ENCODE measurements at places on chromosomes 2 and 18.

DNA sequence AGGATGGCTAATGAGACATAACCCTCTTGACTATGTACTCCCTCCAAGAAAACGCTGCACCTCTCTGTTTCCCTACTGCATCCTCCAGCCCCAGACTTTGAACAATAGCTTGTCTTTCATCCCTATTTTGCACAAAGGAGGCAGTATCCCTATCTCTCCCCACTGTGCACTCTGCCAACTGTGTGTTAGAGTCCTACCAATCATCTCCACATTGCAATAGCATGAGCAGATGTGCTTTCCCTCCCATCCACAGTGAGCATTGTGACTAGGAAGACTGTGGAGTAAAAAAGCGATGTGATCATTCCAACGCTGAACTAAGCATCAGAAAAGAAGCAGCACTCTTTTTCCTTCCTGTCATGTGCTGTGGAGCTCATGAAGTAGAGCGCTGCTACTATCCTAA, 206.3 kb upstream of the GULP1 start:
- no peak for DNase-seq

GRCh38 chr2:206245265-206245672, 29.2 kb upstream of the ZDBF2 start:
- DNase-seq = no peak

DNA sequence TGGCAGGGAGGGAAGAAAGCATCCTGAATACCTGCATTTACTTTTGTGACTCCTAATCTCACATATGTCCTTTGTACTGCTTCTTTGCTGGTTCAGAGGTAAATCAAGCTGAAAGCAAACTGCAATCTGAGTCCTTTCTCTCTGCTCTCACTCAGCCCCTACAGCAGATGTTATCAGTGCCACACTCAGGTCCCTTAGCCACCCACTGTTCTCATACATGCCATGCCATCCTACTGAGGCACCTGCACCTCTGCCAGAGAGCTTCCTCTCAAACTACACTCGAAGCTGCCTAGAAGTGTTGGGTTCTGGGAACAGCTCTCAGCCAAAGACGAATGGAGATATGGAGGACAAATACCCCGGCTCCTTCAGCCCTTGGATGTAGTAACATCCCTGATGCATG, 244.5 kb downstream of the TXNL1 start:
- DNase-seq = no peak

GRCh38 chr18:63234841-63235240, 84.7 kb downstream of the BCL2 start:
- no peak for DNase-seq

GRCh38 chr2:29108225-29108624, 7.0 kb upstream of the CLIP4 start:
- no peak for DNase-seq

- peak; percentile 92 for DNase-seq
Observed at GRCh38 chr2:8583400-8584173, 98.3 kb upstream of the ID2 start.

DNA sequence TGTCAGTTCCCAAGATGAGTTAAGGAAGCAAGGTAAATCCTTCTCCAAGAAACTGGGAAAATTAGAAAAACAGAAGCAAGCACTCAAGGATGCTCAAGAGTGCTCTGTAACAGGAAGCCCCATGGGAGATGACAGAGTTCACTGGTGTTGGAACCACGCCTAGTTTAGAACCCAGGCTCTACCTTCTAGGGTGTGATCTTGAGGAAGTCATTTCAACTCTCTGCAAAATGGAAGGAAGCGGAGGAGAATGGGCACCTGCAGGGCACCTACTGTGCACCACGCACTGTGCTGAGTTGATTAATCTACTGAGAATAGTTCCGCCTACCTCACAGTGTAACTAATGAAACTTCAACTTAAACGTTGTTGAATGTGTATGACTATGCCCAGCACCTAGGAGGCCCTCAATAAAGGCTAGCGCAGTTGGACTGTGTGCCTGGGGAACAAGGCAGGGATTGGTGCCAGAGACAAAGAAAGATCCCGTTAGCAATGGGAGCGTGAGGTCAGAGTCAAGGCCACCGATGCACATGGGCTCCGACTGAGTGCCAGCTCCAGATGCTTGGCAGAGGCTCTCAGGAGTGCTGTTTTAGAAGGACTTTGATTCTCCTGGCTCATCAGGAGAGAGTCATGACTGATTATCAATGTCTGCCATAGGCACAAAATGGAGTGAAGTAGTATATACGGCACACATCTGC, 93.7 kb downstream of the MAPK4 start:
- DNase-seq = no peak

- no peak for DNase-seq
Observed at GRCh38 chr2:69767034-69767433, 25.1 kb downstream of the ANXA4 start.

- no peak for DNase-seq
Observed at GRCh38 chr2:121635371-121635770, 13.9 kb downstream of the CLASP1 start.

- no peak for DNase-seq
Observed at GRCh38 chr2:126653109-126653508, 2.8 kb upstream of the GYPC start.

DNA sequence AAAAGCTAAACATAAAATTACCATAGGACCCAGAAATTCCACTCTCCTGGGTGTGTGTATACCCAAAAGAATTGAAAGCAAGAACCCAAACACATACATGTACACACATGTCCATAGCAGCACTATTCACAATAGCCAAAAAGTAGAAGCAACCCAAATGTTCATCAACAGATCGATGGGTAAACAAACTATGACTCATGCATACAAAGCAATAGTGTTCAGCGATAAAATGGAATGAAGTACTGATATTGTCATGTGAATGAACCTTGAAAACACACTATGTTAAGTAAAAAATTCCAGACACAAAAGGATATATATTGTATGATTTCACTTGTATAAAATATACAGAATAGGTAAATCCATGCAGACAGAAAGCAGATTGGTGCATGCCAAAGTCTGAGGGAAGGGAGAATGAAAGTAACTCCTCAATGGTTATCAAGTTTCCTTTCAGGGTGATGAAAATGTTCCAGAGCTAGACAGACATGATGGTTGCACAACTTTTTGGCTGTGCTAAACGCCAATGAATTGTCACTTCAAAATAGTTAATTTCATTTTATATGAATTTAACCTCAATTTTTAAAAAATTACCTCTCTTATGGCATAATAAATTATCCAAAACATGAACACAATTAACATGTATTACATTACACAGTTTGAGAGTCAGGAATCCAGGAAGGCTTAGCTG, 35.5 kb downstream of the GKN2 start:
- no peak for DNase-seq

All from GM18507 (cell line).